ENCODE measurements at places on chromosomes 5 and 9. TPM values are rescaled to one million over a fixed set of nuclear protein-coding genes. Genes with fewer than 3 reads are reported as not detected.

- no peak overlapping the region for H3K27ac ChIP-seq
- no peak overlapping the region for H3K4me3 ChIP-seq
- no peaks in the 10 kb centered on the region for H3K27me3 ChIP-seq
Observed at GRCh38 chr5:31047621-31048020, 145.9 kb upstream of the CDH6 start.

DDX4 gene
- 0.09 TPM for total RNA-seq

DNA sequence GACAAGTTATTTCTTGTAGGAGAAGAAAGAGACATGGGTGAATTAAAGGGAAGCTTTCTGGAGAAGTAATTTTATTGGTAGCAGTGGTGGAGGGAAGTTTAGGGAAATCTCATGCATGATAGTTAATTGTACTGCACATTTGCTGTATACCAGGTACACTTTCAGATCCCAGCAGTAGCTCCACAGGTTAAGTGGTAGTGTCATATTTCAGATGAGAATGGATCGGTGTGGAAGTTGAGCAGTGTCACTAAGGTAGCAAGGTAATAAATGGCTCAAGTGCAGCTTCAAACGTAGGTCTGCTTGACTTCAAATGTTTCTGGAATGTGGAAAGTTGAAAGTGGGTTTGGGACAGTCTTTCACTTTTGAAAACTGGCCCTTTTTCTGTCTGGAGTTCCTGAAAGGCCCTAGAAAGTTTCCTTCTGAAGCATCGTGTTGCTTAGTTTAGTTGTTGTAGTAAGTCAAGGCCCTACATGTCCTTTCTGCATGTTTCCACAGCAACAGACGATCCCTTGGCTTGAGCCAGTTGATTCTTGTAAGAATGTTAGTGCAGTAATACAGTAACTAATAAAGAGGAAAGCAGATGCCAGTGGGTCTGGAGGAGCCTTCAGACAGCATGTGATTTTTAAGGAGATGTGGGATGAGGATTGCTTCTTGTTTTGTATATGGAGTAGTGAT is 3.7 kb downstream of the CLTA start:
- peaks cover 14% of the 10 kb centered on the region for H3K4me1 ChIP-seq
- no peaks in the 10 kb centered on the region for H3K27me3 ChIP-seq
- no peaks in the 10 kb centered on the region for H3K36me3 ChIP-seq
- H3K27ac ChIP-seq = no peak overlapping the region

TMEM215 gene
- total RNA-seq = 0.09 TPM

SPATA31E1 gene
- total RNA-seq = not detected

DNA sequence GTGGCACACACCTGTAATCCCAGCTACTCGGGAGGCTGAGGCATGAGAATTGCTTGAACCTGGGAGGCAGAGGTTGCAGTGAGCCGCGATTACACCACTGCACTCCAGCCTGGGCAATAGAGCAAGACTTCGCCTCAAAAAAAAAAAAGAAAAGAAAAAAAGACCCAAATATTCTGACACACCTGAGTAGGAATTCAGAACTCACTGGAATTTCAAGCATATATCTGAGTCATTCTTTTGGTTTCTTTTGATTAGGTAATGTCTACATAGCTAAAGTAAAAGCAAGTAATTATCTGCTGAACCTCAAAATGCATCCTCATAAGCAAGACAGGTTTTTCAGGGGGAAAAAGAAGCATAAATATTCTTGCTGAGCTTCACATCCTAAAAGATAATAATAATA is 35.9 kb downstream of the ANKRD31 start:
- H3K4me3 ChIP-seq = no peak overlapping the region
- H3K27ac ChIP-seq = no peak overlapping the region
- no peak for DNase-seq
- no peaks in the 10 kb centered on the region for H3K27me3 ChIP-seq

SCGB3A2 gene
- total RNA-seq = 0.76 TPM

GRCh38 chr5:78002690-78003089 is 226.6 kb upstream of the TBCA start:
- H3K4me1 ChIP-seq = no peaks in the 10 kb centered on the region
- no peak overlapping the region for H3K4me3 ChIP-seq
- no peaks in the 10 kb centered on the region for H3K36me3 ChIP-seq
- no peak for DNase-seq
- H3K27me3 ChIP-seq = no peaks in the 10 kb centered on the region

KIAA0825 gene
- total RNA-seq = 2.3 TPM

MCC gene
- 4.5 TPM for total RNA-seq

- no peaks in the 10 kb centered on the region for H3K27me3 ChIP-seq
- no peak overlapping the region for H3K27ac ChIP-seq
- no peak for DNase-seq
- peaks cover 7% of the 10 kb centered on the region for H3K4me1 ChIP-seq
- H3K4me3 ChIP-seq = no peak overlapping the region
Observed at GRCh38 chr5:137145721-137146120, 353.4 kb downstream of the SPOCK1 start.

DNA sequence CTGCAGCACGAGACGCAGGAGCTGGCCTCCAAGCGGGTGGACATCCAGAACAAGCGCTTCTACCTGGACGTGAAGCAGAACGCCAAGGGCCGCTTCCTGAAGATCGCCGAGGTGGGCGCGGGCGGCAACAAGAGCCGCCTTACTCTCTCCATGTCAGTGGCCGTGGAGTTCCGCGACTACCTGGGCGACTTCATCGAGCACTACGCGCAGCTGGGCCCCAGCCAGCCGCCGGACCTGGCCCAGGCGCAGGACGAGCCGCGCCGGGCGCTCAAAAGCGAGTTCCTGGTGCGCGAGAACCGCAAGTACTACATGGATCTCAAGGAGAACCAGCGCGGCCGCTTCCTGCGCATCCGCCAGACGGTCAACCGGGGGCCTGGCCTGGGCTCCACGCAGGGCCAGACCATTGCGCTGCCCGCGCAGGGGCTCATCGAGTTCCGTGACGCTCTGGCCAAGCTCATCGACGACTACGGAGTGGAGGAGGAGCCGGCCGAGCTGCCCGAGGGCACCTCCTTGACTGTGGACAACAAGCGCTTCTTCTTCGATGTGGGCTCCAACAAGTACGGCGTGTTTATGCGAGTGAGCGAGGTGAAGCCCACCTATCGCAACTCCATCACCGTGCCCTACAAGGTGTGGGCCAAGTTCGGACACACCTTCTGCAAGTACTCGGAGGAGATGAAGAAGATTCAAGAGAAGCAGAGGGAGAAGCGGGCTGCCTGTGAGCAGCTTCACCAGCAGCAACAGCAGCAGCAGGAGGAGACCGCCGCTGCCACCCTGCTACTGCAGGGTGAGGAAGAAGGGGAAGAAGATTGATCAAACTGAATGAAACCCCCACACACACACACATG is 654 bp downstream of the PURA start:
- peak overlapping the region; percentile 74 for H3K4me3 ChIP-seq
- peak overlapping the region; percentile 95 for H3K27ac ChIP-seq
- peak; percentile 83 for DNase-seq
- no peaks in the 10 kb centered on the region for H3K36me3 ChIP-seq

DNA sequence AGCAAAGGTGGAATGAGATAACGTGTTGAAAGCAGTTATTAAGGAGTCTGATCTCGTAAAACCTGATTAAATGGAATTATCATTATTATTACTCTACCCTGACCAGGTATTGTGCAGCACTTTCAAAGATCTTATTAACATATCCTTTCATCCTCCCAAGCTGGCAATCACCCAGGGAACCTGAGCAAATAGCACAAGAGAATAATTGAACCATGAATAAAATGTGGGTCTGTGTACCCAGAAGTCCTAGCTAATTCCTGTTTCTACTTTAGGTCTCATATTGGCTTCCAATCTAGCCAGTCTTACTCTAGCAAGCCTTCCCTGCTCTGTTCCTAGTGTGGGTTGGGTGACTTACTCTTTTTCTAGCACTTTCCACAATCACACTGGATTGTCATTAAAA is 162.2 kb upstream of the STK32A start:
- no peak overlapping the region for H3K27ac ChIP-seq
- H3K36me3 ChIP-seq = no peaks in the 10 kb centered on the region
- no peaks in the 10 kb centered on the region for H3K4me1 ChIP-seq
- no peak for DNase-seq

GRCh38 chr9:117951127-117951526 is 246.9 kb downstream of the TLR4 start:
- no peak overlapping the region for H3K27ac ChIP-seq
- H3K4me1 ChIP-seq = no peaks in the 10 kb centered on the region
- no peak overlapping the region for H3K4me3 ChIP-seq
- no peak for DNase-seq
- no peaks in the 10 kb centered on the region for H3K36me3 ChIP-seq

LIX1 gene
- not detected for total RNA-seq

- no peaks in the 10 kb centered on the region for H3K4me1 ChIP-seq
- H3K27me3 ChIP-seq = no peaks in the 10 kb centered on the region
- no peak for DNase-seq
- no peak overlapping the region for H3K27ac ChIP-seq
- no peak overlapping the region for H3K4me3 ChIP-seq
Observed at GRCh38 chr9:135555910-135556309, 5.6 kb upstream of the PAEP start.

DNA sequence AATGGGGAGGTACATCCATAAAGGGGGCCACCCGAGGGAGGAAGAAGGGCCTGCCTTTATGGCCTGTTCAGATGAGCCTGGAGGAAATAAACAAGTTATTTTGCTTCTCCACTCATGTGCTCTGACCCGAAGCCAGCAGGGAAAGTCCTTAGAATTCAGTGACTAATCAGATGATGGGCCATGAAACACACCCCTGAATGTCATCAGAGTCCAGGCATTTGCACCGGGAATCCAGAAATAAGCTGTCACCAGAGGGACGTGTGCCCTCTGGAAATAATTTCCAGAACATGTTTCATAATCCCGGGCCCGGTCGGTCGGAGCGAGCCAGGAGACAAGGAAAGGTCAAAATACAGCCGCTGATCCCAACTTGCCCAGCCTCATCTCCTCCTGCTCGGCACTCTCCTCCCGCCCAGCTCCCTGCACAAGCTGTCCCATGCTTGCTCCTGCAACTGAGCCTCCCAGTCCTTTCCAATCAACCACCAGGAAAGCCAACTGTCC is 73.6 kb upstream of the ZNF622 start:
- no peaks in the 10 kb centered on the region for H3K36me3 ChIP-seq
- DNase-seq = peak; percentile 57
- peak overlapping the region; percentile 73 for H3K27ac ChIP-seq

GRCh38 chr5:77638763-77639671 is 504 bp upstream of the OTP start:
- DNase-seq = no peak
- no peak overlapping the region for H3K27ac ChIP-seq
- no peaks in the 10 kb centered on the region for H3K4me1 ChIP-seq
- H3K36me3 ChIP-seq = no peaks in the 10 kb centered on the region

PCDHB15 gene
- 2.1 TPM for total RNA-seq

DNA sequence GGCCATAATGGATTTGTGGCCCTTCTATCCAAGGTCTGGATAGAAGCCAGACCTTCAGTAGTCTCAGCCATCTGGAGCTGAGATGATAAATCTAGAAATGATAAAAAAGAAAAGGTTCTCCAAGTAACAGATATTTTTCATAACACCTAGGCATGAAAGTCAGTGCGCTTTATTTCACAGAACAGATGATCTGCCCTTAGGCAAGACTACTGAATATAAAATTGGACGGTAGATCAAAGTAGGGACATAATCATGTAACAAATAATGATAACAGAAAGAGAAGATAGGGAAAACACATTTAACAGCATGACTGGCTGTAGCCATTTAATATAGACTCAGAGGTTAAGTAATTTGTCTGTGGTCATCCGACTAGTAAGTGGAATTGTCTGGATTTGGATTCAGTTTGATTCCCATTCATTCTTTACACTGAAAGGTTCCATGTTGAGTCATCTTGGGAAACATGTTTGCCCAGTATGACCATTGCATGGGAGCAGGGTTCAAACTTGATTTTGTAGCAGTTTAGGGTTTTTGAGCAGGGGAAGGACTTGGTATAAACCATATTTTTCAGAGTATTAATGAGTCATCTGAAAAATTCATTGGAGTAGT is 4.1 kb upstream of the CAVIN4 start:
- no peak overlapping the region for H3K27ac ChIP-seq

GRCh38 chr9:112332977-112333638 is at the start of gene PTBP3:
Gene PTBP3, minus strand, starts transcription at chr9:112333619. Its CDS starts 35,754 bp downstream, at chr9:112297865.
- H3K27ac ChIP-seq = peak within 1 kb of the TSS; percentile 95
- H3K4me1 ChIP-seq = peaks cover 34% of the 10 kb centered on the region

DNA sequence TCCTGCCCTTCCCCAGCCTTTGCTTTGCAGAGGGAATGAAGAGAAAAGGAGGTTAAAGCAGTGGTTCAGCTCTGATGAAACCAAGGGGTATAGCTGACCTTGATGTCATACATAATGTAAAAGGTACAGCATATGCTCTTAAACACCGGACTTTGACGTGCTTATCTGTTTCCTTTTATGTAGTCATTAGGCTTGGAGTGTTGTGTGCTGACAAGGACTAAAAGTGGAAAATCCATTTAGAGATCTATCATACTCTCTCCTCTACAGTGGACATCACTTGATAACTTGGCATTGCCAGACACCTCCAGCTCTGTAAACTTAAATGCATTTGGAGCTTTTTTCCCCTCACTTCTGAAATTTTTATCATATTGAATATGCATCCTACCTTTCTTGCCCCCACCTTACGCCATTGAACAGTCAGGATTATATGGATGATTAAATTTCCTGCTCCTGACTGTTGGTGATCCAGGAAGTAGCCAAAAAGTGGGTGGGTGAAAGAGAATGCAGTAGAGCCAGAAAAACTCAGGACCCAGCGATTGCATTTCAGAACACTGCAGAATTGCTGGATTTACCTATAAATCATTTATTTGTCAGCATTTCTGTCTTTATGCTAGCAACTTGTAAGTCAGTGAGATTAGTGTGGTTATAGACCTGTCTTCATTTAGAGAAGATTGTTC is 4.1 kb downstream of the TNFAIP8 start:
- no peak for DNase-seq
- no peak overlapping the region for H3K27ac ChIP-seq
- no peaks in the 10 kb centered on the region for H3K4me1 ChIP-seq

- H3K27me3 ChIP-seq = no peaks in the 10 kb centered on the region
- H3K36me3 ChIP-seq = peaks cover 19% of the 10 kb centered on the region
- no peaks in the 10 kb centered on the region for H3K4me1 ChIP-seq
- DNase-seq = no peak
- no peak overlapping the region for H3K4me3 ChIP-seq
- no peak overlapping the region for H3K27ac ChIP-seq
Observed at GRCh38 chr9:133803028-133803585, 65.0 kb upstream of the SARDH start.

DNA sequence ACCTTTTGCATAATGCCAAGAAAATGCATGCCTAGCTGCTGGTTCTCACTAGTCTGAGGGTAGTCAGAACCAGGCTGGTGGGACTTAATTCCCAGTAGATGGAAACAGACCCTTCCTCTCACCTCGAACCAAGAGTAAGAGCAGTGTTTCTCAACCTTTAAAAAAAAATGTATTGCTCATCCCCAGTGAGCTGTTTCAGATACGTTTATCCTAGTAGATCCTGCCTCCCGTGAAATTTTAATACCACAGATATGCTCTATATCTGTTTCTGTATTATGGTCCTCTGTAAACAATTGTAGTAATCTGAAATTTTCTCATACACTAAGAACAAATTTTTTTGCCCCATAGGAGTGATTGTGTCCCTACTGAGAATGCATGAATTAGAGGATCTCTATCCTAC is 86.2 kb downstream of the TEK start:
- H3K4me3 ChIP-seq = no peak overlapping the region
- H3K36me3 ChIP-seq = no peaks in the 10 kb centered on the region
- no peak overlapping the region for H3K27ac ChIP-seq
- DNase-seq = no peak

Measured in pancreas (tissue), 10 donors.